HepG2 (cell line): ENCODE measurements at places on chromosomes 3 and 15. TPM values are rescaled to one million over a fixed set of nuclear protein-coding genes. Genes with fewer than 3 reads are reported as not detected.
A peak's percentile ranks its signal among the peaks of the same experiment; 100 is the strongest.

- DNase-seq: no peak
Observed at GRCh38 chr15:44720460-44721176, 9.3 kb downstream of the B2M start.

DNA sequence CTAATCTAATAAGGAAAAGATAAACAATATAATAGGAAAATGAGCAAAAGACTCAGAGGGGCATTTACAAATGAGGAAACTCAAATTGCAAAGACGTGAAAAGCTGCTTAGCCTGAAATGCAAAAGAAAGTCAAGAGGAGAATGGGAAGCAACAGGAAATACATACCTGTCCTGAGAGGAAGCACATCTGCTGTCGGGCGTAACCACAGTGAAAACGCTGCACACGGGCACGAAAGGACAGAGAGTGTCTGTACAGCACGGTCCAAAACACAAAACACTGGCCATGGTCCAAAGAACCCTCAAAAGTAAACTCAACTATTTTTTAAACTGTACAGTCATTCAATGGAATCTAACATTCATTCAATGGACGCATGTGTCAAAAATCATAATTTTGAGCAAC is 100.6 kb downstream of the CHSY1 start:
- no peak for DNase-seq

DNA sequence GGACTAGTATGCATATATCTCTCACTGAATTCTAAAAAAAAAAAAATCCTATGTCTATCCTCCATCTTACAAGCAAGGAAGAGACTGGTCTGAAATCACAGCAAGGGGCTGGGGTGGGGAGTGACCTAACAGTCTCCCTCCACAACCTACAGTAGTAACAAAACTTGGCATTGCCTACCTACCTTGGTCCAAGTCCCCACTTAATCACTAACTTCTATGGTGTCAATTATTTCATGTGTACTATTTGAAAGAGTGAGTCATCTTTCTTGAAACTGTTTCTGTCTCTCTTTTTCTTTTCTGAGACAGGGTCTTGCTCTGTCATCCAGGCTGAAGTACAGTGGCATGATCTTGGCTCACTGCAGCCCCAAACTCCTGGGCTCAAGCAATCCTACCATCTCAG is 36.8 kb downstream of the CHAC1 start:
- DNase-seq: no peak

- DNase-seq: no peak
Observed at GRCh38 chr15:81573098-81573746, 199.2 kb upstream of the TMC3 start.

- no peak for DNase-seq
Observed at GRCh38 chr3:151328298-151328995, 902 bp downstream of the P2RY13 start.

DNA sequence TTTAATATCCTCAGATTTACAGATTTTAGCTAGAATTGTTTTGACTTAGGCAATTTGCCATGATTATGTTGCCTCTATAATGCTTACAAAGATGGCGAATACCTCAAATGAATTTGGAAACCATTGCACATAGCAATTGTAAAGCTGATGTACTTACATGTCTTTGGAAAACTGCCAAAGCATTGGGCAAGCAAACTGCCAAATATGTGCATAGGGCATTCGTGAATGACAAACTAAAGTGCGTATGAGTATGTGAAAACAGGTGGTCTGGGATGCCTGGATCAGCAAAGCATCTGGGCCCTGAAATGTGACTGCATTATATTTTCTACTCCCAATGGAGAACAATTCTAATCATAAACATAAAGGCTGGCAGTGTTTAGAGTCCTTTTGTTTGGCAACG is 445.3 kb upstream of the ROBO1 start:
- DNase-seq: no peak

- DNase-seq: no peak
Observed at GRCh38 chr15:66900586-66901310, 164.7 kb upstream of the SMAD3 start.

GRCh38 chr3:13062647-13063046 is 10.6 kb downstream of the IQSEC1 start:
- DNase-seq: no peak

GRCh38 chr3:89217148-89217685 is 109.8 kb downstream of the EPHA3 start:
- no peak for DNase-seq

- DNase-seq: no peak
Observed at GRCh38 chr3:108826309-108827187, 4.0 kb downstream of the TRAT1 start.

DNA sequence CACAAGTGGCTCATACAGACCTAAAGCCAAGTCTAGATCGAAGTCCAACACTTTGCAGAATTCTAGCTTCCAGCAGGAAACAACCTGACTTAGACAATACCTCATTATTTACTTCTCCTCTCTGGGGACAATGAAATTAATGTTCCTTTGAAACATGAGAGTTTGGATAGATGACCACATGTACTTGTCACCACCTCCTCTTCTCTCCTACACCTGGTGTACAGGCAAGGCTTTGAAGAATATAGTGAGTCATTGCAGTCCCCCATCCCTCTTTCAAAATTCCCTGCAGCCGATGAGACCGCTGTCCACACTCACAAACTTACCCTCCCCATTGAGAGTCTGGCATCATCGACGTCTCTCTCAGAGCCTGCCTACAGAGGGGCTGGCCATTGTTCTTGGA is 189.0 kb upstream of the HES1 start:
- DNase-seq: peak; percentile 81

- peak; percentile 39 for DNase-seq
Observed at GRCh38 chr3:71389911-71390573, 193.5 kb downstream of the FOXP1 start.

DNA sequence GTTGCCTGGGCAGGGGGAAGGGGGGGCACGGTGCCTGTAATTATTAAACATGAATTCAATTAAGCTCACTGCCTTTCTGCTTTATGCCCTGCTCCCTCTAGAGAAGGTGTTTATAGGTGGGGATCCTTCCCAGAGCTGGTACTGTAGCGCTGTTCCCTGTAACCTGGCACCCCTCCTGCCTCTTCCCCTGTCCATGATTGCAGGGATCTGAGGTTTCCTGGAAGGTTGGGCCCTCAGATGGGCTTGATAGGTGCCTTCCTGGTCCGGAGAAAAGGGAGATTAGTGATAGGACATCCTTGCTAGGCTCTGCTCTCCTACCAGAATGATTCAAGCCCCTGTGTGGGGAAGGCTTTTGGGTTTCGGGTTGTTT is 2.1 kb upstream of the FAM131A start:
- no peak for DNase-seq

DNA sequence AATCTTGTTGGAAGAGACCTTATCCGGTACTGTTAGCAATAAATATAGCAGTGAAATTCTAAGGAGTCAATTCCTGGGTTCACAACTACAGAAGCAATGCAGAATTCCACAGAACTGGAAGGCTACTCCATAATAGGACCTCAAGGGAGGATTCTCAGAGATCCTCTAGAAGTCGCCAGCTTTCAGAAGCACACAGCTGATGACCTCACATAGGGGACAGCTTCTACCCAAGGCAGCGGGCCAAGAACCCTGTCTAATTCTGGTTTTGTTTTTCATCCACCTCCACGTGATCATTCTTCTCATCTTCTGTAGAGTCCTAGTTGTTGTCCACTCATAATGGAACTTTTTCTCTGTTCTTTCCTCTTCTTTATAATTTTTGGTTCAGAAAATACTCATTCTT is 99.4 kb downstream of the ERC2 start:
- DNase-seq: no peak

- no peak for DNase-seq
Observed at GRCh38 chr3:41464401-41464800, 265.1 kb downstream of the CTNNB1 start.

- DNase-seq: no peak
Observed at GRCh38 chr3:100364421-100364820, 29.9 kb downstream of the NIT2 start.

DNA sequence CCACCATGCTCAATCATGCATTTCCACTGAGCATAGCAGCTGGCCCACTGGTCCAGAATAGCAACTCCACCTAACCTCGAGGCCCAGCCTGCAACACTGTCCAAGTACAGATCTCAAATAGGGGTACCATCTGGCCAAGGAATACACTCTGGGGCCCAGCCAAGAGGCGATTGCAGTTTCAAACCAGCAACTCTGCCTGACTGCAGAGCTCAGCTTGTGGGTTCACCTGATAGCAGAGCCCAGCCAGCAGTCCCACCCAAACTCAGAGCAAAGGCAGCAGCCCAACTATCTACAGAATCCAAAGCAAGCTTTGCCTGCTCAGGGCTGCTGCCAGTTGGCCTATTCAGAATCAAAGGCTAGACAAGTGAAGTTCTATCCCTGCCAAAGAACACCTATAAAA is 30.5 kb downstream of the POLQ start:
- DNase-seq: no peak

DNA sequence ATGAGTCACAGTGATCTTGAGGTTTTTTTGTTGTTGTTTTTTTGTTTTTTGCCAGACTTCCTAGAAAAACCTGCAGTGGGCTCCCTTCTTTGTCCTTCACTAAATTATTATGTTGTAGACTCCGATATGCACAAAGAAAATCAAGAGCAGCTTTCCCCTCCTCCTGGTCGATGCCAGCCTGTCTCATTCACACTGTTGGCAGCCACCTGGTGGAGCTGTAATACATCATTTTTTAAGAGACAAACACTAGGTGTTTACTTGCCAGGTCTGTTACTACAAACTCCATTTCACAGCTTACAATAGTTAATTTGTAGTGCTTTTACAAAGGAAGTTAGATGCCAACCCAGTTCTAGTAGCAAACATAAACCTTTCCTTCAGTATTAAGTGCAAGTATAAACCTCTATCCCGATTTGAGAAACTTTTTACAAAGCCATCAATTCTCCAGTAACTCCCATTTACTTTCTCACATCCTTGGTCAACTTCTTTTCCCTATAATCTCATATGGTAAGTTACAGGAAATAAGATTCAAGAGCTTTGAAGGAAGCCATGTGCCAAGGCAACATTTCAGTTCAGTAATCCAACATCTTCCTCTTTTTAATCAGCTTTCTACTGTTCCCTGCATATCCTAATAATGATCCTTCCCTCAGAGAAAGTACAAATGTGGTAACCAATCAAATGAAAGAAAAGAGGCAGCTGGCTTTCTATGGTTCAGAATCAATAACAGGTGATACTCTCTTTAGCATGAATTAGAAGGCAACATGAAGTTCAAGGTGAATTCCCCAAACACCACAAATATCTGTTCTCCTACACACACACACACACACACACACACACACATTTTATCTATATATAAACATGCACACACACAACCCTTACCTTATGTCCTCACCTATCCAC is 14.0 kb downstream of the AAGAB start:
- DNase-seq: peak; percentile 13

DNA sequence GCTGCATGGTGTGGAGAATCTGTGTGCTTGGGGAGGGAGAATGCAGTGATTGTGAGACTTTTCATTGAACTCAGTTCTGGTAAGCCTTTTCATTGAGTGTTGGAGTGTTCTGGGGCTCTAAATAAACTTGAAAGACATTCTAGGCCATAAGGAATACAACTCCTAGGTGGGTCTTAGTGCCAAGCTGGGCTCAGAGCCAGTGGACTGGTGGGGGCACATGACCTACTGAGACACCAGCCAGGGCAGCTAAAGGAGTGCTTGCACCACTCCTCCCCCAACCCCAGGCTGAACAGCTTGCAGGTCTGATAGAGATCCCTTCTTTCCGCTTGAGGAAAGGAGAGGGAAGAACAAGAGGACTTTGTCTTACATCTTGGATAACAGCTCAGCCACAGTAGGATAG is 21.7 kb upstream of the KPNA4 start:
- no peak for DNase-seq

DNA sequence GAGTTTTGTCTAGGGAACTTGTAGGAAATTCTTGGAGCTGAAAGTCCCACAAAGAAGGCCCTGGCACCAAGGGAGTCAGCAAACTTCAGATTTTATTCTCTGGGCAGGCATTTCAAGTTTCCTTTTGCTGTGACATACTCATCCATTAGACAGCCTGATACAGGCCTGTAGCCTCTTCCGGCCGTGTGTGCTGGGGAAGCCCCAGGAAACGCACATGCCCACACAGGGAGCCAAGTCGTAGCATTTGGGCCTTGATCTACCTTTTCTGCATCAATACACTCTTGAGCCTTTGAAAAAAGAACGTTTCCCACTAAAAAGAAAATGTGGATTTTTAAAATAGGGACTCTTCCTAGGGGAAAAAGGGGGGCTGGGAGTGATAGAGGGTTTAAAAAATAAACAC is 15.0 kb downstream of the TIGIT start:
- DNase-seq: no peak

DNA sequence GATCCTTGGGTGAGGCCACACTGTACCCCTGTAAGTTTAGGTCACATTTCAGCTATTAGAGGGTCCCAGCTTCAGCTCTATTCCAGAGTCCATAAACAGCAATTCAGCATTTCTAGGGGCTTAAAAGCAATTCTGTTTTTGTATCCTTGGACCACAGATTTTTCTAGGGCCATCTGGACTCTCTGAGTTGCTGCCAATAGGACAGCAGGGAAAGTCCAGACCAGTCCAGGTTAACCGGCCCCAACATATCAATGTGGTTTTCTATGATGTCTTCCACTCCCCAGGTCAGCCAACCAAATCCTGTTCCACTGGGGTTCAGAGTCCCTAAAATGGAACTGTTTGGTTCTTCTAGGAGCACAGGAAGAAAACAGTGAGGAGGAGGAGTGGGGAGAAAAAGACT is 40.0 kb downstream of the TYRO3 start:
- DNase-seq: no peak

GRCh38 chr3:72376956-72377710 is 471.1 kb downstream of the SHQ1 start:
- no peak for DNase-seq

Gene SLC51A
- 3.8 and 4.3 TPM in 2 replicates for total RNA-seq

Gene BTLA
- total RNA-seq: not detected in 2 replicates

Gene EPHA6
- not detected in 2 replicates for total RNA-seq

Gene ADAMTS7
- total RNA-seq: 0.09 TPM in 1 of 2 replicates, not detected in the other

Gene ACKR2
- total RNA-seq: 1.1 TPM in 2 replicates

Gene MRPL46
- total RNA-seq: 79.2 and 107 TPM in 2 replicates

Gene GRK7
- total RNA-seq: not detected in 2 replicates

Gene COL8A1
- total RNA-seq: not detected in 2 replicates

Gene FAM81A
- total RNA-seq: 0.09 and 0.18 TPM in 2 replicates

Gene CAMK2N2
- total RNA-seq: 0.27 TPM in 1 of 2 replicates, not detected in the other

Gene TMC3
- not detected in 2 replicates for total RNA-seq

Gene CRBN
- 36.1 and 46.8 TPM in 2 replicates for total RNA-seq

Gene KIF9
- 16.9 and 18.8 TPM in 2 replicates for total RNA-seq

Gene DPPA4
- not detected in 2 replicates for total RNA-seq

Gene RLBP1
- total RNA-seq: not detected in 2 replicates

Gene C3orf22
- not detected in 2 replicates for total RNA-seq
